ENCODE measurements at places on chromosomes 1 and 21.

GRCh38 chr1:239914751-239915231, 176.9 kb upstream of the FMN2 start:
- no peak for DNase-seq

GRCh38 chr1:223513309-223513708, 120.1 kb downstream of the CCDC185 start:
- DNase-seq = no peak

DNA sequence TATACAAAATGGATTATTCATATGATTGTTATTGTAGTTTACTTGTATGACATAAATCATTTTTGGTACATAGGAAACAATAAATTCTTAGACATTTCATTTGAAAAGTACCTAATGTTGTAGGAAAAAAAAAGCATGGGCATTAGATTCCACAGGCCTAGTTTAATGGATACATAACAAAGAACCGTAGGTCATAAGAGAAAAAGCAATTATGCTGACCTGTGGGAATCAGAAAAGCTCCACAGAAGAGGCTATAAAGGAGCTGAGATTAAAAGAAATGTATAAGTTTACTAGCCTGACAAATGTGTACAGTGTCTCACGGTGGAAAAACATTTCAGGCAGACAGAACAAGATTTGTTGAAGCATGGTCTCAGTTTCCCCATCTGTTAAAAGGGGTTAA, 3.7 kb downstream of the DEPDC1 start:
- no peak for DNase-seq

GRCh38 chr1:70941563-70941962, 106.1 kb downstream of the PTGER3 start:
- DNase-seq = no peak

GRCh38 chr1:245715291-245715701, 560.5 kb downstream of the KIF26B start:
- no peak for DNase-seq

GRCh38 chr1:56814205-56814604, 5.0 kb downstream of the FYB2 start:
- no peak for DNase-seq

- DNase-seq = no peak
These were observed 25.0 kb downstream of the ABCA4 start for GRCh38 chr1:94095744-94096469.

- no peak for DNase-seq
These were observed 24.8 kb downstream of the TGFB2 start for GRCh38 chr1:218369688-218370511.

- no peak for DNase-seq
These were observed 17.0 kb upstream of the RAP1GAP start for GRCh38 chr1:21685946-21686678.

- DNase-seq = no peak
These were observed 3.7 kb upstream of the PLOD1 start for GRCh38 chr1:11930571-11931445.

GRCh38 chr1:21622466-21623315, 46.5 kb downstream of the RAP1GAP start:
- DNase-seq = no peak

- no peak for DNase-seq
These were observed 64.2 kb upstream of the CR2 start for GRCh38 chr1:207389728-207390464.

GRCh38 chr1:156388174-156389137, 19.4 kb downstream of the RHBG start:
- DNase-seq = no peak

GRCh38 chr1:110555807-110556470, 37.0 kb upstream of the KCNA10 start:
- no peak for DNase-seq

- DNase-seq = no peak
These were observed 38.2 kb downstream of the CAMK2N1 start for GRCh38 chr1:20447794-20448193.

DNA sequence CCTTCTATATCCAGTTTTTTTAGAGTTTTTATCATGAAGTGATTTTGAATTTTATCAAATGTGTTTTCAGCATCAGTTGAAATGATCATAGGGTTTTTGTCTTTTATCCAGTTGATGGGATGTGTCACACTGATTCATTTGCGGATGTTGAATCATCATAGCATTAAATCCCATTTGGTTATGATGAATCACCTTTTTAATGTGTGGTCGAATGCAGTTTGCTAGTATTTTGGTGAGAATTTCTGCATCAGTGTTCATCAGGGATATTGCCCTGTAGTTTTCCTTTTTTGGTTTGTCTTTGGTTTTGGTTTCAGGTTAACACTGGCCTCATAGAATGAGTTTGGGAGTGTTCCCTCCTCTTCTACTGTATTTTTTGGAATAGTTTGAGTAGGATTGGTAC, 80.3 kb downstream of the DIRAS3 start:
- no peak for DNase-seq

GRCh38 chr1:182601416-182601786, 2.8 kb downstream of the RGS16 start:
- no peak for DNase-seq

- no peak for DNase-seq
These were observed 7.4 kb downstream of the TRNP1 start for GRCh38 chr1:27000817-27001460.

DNA sequence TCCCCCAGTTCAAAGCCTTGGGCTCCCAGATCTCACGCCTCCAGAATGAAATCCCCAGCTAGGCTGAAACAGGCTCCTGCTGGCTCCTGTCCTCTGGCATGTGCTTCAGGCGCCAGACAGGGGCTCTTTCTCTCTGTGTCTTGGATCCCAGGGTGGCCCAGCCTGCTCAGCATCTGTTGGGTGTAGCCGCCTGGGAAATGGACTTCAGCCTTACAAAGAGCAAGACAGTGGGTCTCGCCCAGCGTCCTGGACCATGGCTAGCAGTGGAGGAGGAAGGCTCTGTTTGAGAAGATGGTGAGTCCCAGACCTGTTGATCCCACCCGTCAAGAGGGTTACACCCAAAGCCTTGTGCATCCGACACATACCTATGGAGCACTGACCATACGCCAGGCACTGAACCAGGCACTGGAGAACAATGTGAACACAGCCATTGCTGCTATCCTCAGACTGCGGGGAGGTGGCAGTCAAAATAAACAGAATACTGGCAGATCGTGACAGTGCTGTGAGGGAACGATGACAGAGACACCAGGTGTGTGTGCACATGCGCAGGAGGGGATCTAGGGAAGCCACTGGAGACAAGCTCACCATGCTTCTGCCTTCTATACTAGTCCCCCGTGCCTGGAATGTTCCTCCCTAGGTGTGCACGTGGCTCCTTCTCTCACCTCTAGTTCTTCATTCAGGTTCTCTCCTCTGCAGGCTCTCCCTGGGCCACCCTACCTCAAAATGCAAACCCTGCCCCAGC, 93.0 kb upstream of the GCLM start:
- DNase-seq = peak; percentile 74

GRCh38 chr1:26848941-26849774, 13.8 kb upstream of the SFN start:
- no peak for DNase-seq

DNA sequence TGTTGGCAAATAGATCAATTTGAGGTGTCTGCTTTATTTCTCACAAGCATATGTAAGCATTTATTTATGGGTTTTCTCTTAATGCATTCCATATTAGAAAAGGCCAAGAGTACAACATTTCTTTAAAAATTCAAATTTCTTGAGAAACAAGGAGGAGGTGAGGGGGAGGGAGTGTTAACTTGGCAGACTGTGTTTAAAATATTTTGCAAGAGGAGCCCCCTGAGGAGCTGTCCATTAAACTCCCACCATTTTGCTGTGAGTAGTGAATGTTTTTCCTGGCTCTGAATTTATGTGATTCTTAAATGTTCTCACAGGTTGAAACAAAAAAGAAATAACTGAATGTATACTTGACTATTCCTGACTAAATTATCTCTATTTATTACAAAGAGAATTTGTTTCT, 363.8 kb downstream of the PTPRC start:
- DNase-seq = no peak

GRCh38 chr1:39258146-39258924, 53.8 kb downstream of the MACF1 start:
- DNase-seq = no peak

DNA sequence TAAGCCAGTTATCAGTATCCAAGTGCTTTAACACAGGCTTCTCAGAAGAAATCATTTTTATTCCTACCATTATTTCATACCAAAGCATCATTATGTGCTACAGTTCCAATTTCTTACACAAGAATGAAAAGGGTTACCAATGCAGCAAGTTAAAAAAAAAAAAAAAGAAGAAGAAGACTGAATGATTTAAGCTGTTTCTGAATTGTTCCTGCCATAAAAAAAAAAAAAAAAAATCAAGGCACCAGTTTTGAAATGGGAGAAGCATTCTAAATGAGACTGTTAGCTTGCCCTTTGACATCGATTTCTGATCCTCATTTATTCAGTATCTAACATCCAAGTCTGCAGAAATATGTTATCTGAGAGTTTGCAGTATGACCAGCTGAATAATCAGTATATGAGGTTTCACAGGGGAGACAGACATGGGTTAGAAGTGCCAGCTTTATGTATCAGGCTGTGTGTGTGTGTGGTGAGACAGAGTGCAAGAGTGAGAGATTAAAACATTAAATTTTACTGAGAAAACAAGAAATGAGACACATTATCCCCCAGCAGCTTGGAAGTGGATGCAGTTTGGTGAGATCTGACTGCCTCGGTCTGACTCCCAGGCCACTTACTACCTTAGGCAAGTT, 105.8 kb downstream of the COLGALT2 start:
- DNase-seq = no peak

DNA sequence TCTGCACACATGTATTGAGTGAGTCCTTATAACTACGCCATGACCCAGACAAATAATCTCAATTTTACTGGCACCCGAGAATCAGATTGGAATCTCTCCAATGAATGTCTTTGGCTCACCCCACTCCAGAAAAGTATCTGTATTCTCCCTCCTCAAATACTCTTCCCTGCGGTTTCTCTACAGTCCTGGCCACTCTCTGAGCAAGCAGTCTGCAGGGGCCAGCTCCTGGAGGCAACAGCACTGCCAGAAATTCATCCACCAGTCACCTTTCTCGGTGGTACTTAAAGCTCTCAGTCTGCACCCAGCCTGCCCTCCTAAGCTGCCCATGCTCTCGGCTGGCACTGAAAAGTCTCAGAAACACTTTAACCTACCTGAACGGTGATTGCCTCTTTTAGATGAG, 16.1 kb upstream of the LYST start:
- no peak for DNase-seq

- no peak for DNase-seq
These were observed 365.0 kb downstream of the LTN1 start for GRCh38 chr21:28627691-28628090.

- DNase-seq = no peak
These were observed 65.8 kb downstream of the RHOU start for GRCh38 chr1:228801068-228801467.

- DNase-seq = no peak
These were observed 7.4 kb upstream of the AGMAT start for GRCh38 chr1:15592285-15592684.

DNA sequence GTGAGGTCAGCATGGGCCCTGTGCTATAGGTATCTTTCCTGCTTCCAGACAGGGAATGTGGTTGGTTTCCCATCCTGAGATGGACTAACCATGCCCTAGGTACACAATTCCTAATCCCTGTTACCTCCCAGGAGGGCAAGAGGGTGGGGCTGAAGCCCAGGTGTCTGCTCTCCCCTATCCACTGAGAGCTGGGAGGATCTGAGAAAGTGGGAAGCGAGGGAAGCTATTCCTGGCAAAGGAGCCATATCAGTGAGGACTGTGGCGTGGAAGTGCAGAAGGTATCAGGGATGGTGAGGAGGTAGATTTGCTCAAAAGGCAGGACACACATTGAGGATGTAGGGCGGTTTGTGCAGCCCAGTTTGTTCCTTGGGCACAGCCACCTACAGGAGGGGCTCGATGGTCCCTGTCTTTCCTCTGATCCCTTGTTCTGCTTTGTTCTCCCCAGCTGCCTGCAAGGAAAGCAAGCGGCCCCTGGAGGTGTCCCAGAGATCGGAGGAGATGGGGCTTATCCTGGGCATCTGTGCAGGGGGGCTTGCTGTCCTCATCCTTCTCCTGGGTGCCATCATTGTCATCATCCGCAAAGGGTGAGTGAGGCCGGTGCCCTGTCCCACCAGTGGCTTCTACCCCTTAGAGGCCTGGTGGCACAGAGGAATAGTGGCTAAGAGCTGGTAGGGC, 48.1 kb downstream of the PTPRU start:
- no peak for DNase-seq

DNA sequence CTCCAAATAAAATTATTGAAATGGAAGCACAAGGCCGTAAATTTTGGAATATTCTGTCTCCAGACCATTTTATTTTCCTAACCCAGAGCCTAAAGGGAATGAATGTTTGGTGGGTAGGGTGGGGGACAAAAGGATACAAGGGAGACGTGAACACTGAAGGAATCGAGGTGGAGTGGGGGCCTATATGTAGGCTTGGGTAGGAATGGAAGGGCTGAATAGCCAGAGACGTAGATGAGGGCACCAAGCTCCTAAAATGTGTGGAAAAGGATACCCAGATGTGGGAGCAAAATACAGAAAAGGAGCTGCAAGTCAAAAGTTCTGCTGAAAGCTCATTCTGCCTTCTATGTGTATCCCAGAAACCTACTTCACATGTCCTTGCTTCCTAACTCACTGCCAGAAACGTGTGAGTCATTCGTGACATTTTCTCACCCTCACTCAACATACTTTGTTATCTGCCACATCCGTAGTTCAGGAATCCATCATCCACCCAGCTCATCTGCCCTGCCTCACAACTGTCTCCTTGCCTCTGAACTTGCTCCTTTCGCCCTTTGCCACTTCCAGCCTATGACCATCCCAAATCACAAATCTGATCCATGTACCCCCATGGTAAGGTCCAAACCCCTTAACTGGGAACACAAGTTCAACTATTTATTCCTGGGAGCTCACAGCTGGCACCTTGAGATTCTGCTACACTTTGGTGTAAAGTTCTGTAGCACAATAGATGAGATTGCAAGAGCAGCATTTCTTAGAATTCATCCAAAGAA, 84.1 kb upstream of the PRDX6 start:
- peak; percentile 74 for DNase-seq
